Tibial nerve (tissue), 4 donors: ENCODE measurements at places on chromosomes 4 and X. TPM values are rescaled to one million over a fixed set of nuclear protein-coding genes. Genes with fewer than 3 reads are reported as not detected.

- no peak for DNase-seq
Measured at GRCh38 chr4:100644150-100644549, 126.3 kb upstream of the EMCN start.

- DNase-seq = no peak
Measured at GRCh38 chrX:71184803-71185495, 38.1 kb upstream of the GJB1 start.

DNA sequence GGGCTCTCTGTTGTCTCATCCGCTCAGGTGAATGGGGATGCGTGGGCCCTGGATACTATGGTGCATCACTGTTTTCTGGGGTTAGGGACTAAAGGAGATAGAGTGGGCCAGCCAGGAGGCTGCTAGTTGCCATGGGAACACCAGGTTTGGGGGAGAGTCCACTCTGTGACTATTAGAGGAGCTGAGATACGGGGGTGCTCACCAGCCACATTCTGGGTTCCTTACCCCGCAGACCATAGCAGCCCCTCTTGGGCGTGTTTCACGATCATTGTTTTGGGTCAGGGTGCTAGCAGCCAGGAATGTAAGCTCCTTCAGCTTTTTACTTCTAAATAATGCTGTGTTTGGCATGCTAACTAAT, 4.6 kb downstream of the EFNB1 start:
- no peak for DNase-seq

GRCh38 chr4:69039071-69039470, 57.2 kb upstream of the UGT2B7 start:
- DNase-seq = no peak

DNA sequence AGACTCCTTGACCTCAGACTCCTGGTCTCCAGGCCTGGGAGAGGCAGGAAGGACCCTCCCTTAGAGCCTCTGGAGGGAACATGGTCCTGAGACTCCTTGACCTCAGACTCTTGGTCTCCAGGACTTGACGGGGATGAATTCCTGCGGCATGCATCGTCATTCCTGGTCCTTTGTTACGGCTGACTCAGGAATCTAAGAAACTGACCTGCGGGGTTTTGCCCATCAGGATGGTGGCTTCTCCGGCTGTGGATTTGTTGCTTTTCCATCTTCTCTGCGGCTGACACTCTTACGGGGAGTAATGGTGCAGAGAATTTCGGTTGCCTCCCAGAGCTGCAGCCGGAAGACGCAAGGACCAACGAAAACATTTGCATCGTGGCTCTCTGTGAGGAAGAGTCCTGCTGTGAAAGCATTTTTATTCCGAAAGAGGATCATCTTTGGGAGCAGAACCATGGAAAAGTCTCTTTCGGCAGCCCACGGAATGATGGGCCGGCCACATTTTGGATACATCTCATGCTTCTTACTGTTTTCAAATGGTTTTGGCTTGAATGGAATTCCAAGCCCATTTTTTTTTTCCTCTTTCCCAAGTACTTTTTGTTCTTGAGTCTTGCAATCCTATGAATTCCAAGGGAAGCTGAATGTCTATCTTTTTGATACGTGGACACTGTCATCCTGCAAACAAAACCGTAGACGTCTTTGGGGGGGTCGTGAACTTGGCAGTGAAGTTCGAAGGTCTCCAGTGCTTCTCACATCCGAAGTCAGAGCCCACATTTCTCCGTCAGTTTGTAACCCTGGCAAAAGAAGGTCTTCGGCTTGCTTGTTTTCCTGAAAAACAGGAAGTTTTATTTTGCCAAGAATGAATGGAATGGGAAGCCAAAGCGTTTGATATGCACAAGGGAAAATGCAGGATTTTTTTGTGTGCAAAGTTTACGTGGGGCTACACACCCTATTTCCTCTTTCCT, 36.5 kb downstream of the SHOX start:
- no peak for DNase-seq

DNA sequence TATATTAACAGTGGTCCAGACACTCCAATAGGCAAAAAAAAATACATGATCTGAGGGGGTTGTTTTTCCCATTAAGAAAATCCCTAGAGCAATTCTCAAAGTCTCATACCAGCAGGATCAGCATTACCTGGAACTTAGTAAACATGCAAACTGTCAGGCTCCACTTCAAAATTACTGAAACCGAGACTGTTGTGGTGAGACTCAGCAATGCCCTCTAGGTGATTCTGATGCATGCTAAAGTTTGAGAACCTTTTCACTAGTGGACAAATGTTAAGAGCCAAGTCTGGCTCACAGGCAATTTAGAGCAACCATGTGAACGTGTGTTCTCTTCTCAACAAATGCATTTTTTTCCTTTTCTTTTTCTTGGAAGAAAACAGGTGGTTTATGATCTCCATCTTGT, 30.2 kb downstream of the NEK1 start:
- DNase-seq = no peak

DNA sequence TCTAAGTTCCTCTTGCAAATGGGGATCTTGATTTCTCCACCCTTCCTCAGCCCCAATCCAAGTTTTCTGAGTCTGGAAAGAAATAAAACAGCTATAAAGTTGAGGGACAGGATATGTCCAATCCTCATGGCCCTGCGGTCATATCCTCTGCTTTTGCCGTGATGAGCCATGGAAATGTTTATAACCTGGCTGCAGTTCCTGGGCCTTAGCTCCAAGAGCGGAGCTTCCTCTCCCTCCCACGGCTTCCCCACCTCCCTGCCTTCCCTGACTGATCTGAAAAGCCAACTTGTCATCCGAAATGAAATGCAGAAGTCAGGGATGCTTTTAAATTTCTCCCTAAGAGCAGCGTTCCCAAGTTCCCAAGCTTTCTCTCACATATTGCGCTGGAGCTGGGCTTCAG, 221.5 kb upstream of the SFRP2 start:
- no peak for DNase-seq

GRCh38 chr4:128287141-128287870, at the start of gene PGRMC2:
Gene PGRMC2 (minus strand): TSS chr4:128287813. CDS start chr4:128287790, 23 bp downstream.
- DNase-seq = no peak

GRCh38 chrX:129653181-129653970, 1.4 kb downstream of the APLN start:
- DNase-seq = no peak

DNA sequence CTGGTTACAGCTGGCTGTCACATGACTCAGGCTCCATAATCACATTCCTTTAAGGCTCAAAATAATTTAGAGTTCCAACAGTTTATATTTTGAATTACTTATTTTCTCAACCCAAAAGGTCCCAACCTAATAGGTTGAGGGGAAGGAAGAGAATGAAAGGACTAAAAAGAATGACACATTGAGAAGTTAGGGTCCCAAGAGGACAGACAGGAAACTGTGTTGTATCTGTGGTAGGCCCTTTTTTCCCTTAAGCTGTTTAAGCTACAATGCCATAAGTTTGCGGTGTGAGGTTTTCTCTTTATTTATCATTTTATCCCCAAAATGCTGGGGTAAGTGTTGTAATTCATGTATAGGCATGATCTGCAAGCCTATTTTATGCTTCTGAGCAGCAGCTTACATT, 290.2 kb downstream of the ZNF674 start:
- no peak for DNase-seq

Gene IL3RA
- total RNA-seq = 17.7 TPM
